ENCODE measurements at places on chromosomes 5 and 9.
A peak's percentile ranks its signal among the peaks of the same experiment; 100 is the strongest.

- no peak for DNase-seq
These were observed 1.4 kb upstream of the COL27A1 start for GRCh38 chr9:114153761-114154599.

DNA sequence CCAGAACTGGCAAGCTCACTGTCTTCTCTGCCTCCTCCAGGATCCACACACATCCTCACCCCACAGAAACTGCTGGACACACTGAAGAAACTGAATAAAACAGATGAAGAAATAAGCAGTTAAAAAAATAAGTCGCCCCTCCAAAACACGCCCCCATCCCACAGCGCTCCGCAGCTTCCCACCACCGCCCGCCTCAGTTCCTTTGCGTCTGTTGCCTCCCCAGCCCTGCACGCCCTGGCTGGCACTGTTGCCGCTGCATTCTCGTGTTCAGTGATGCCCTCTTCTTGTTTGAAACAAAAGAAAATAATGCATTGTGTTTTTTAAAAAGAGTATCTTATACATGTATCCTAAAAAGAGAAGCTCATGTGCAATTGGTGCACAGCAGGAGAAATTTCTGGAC is 16.1 kb upstream of the CFAP157 start:
- DNase-seq: no peak

- no peak for DNase-seq
These were observed 174.0 kb downstream of the NR3C1 start for GRCh38 chr5:143229426-143229895.

DNA sequence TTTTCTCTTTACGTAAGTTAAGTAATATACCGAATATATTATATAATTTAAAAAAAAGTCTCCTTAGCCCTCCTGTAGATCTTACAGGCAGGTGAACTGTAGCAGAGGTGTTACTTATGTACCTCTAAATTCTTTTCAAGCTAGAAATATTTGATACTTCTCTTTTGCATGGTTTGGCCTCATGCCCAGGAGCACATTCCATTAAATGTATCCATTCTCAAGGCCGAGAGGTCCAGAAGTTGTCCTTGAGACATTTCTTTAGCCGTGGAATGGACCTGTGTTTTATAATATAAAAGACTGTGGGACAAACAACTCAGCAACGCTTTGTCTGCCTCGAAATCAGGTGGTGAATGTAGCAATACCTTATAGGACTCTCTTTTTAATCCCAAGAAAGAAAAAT is 184.5 kb downstream of the TRIO start:
- no peak for DNase-seq

GRCh38 chr5:59893429-59894227 is at the start of gene PDE4D:
Gene PDE4D, minus strand, starts transcription at chr5:59893726.
- DNase-seq: peak; percentile 57
